Nephron progenitor cell (in vitro differentiated cells): ENCODE measurements at places on chromosomes 11 and 22.

DNA sequence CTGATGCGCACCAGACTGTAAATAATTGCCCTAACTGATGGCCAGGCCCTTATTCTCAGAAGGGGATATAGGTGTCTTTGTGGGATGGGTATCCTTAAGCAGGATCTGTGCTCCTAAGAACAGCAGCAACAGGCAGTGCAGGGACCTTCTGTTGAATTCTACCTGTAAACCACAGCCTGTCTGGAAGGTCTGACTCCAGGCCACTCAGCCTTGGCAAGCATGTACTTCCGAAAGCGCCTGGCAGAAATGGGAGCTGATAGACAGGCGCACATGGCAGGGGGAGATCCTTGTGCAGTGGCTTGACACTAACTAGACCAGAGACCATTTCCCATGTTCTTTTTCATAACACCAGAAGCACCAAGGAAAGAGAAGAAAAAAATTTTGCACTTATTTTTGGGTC lies 59.0 kb downstream of the C22orf31 start:
- H3K36me3 ChIP-seq: peaks cover 15% of the 10 kb centered on the region
- peaks cover 2% of the 10 kb centered on the region for H3K27me3 ChIP-seq
- peak overlapping the region; percentile 55 for H3K4me3 ChIP-seq
- peaks cover 78% of the 10 kb centered on the region for H3K4me1 ChIP-seq
- DNase-seq: no peak

GRCh38 chr11:25980091-25980490 lies 351.8 kb upstream of the ANO3 start:
- peaks cover 3% of the 10 kb centered on the region for H3K27me3 ChIP-seq
- DNase-seq: no peak
- H3K27ac ChIP-seq: no peak overlapping the region
- H3K4me3 ChIP-seq: no peak overlapping the region

- H3K4me1 ChIP-seq: peaks cover 10% of the 10 kb centered on the region
- peak overlapping the region; percentile 59 for H3K27ac ChIP-seq
- H3K36me3 ChIP-seq: peaks cover 78% of the 10 kb centered on the region
Measured at GRCh38 chr11:27379449-27379848, 16.4 kb upstream of the CCDC34 start.

DNA sequence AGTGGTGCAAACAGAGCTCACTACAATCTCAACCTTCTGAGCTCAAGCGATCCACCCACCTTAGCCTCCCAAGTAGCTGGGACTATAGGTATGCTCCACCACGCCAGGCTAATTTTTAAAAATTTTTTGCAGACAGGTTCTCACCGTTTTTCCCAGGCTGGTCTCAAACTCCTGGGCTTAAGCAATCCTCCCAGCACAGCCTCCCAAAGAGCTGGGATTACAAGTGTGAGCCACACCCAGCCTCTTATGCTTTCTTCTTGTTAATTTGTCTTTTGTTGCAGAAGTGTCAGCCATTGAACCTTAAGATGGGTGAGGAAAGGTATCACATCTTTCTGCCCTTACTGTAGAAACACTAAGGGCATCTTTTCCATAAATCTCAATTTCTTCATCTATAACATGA lies 34.9 kb downstream of the DENND5A start:
- H3K4me1 ChIP-seq: peaks cover 38% of the 10 kb centered on the region
- H3K36me3 ChIP-seq: peaks cover 45% of the 10 kb centered on the region
- H3K4me3 ChIP-seq: no peak overlapping the region
- H3K27me3 ChIP-seq: no peaks in the 10 kb centered on the region
- no peak overlapping the region for H3K27ac ChIP-seq

- H3K27me3 ChIP-seq: no peaks in the 10 kb centered on the region
- H3K4me1 ChIP-seq: no peaks in the 10 kb centered on the region
- DNase-seq: no peak
- no peak overlapping the region for H3K4me3 ChIP-seq
Measured at GRCh38 chr22:47281126-47282106, 519.0 kb downstream of the TBC1D22A start.

DNA sequence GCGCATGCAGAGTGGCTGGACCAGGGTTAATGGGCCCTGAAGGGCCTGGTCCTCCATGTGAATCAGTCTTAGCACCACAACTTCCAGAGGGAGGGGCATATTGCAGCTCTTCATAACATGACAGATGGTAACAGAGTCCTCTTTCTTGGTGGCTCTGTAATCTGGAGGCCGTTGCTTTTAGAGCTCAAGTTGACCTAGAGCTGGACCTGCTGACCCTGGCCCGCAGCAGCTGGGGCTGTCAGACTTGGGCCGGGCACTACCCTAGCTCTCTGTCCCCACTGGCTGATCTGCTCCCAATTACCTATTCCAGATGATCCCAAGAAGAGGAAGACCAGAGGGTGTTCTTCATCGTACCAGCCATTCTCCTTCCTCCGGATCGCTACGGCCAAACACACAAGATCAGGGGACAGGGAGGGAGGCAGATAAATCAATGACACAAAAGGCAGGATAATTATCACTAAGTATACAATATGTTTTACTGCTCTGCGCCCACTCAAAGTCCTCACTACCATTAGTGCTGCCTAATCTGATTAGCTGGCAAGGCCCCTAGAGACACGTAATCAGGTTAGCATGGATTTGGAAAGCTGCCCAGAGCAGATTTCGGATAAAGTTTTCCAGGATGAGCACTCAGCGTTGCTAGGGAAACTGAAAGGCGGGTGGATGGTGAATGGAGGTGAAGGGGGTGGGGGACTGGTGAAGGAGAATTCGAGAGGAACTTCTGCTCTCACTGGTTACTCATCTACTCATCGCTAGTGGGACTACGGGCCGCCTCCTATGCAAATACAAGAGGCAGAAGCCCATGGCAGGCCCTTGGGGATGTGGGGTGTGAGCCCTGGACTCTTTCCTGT lies 64.5 kb upstream of the PHOX2A start:
- no peaks in the 10 kb centered on the region for H3K27me3 ChIP-seq
- no peak for DNase-seq
- H3K36me3 ChIP-seq: peaks cover 12% of the 10 kb centered on the region
- no peak overlapping the region for H3K27ac ChIP-seq
- H3K4me3 ChIP-seq: no peak overlapping the region
- H3K4me1 ChIP-seq: peaks cover 22% of the 10 kb centered on the region

DNA sequence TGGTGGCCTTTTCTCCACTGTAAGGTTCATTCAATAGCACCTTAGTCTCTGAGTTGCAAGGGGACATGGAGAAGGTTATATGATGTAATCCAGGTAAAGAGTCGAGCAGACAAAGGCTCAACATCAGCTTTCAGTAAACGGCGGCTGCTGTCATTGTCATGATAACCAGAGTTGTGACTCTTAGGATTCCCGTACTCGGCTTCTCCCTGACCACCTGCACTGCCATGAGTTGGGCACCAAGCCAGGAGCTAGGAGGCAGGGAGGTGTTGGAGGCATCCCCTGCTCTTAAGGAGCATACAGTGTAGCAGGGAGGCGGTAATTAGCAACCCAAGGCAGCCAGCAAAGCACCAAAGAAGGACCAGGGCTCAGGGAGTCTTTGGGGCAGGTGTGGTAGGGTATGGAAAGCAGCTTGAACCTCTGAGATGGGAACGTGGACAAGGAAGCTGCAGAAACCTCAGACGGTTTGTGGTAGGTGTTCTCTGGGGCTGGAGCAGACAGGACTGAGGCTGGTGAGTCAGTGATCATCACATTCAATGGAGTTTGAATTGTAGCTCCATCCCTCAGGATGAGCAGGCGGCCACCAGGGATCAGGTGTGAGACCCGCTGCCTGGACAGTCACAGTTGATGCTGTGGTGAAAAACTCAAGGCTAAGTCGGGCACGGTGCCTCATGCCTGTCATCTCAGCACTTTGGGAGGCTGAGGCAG lies 31.7 kb downstream of the LIF start:
- peaks cover 15% of the 10 kb centered on the region for H3K4me1 ChIP-seq
- H3K27me3 ChIP-seq: peaks cover 28% of the 10 kb centered on the region
- no peak overlapping the region for H3K27ac ChIP-seq
- no peak overlapping the region for H3K4me3 ChIP-seq

GRCh38 chr11:55357560-55358184 lies 10.1 kb upstream of the OR4A15 start:
- no peak overlapping the region for H3K27ac ChIP-seq
- no peaks in the 10 kb centered on the region for H3K4me1 ChIP-seq
- no peaks in the 10 kb centered on the region for H3K27me3 ChIP-seq
- H3K4me3 ChIP-seq: no peak overlapping the region
- no peak for DNase-seq
